ENCODE measurements at places on chromosomes 7 and 10. TPM values are rescaled to one million over a fixed set of nuclear protein-coding genes. Genes with fewer than 3 reads are reported as not detected.

DNA sequence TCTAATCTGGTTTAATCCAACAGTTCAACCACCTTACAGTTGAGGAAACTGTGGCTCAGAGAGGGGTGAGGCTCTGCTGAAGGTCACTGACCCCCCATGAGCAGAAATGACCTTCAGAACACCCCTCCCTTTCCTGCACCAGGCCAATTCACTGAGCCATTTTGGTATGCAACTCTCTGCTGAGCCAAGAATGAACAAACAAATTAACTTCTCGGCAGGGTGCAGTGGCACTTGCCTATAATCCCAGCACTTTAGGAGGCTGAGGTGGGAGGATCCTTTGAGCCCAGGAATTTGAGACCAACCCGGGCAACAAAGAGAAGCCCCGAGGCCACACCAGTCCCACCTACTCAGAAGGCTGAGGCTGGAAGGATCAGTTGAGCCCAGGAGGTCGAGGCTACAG lies 29.8 kb downstream of the PDGFA start:
- no peak overlapping the region for H3K27ac ChIP-seq
- no peaks in the 10 kb centered on the region for H3K27me3 ChIP-seq
- H3K4me3 ChIP-seq = no peak overlapping the region
- DNase-seq = no peak
- H3K36me3 ChIP-seq = no peaks in the 10 kb centered on the region

Gene GET4
- total RNA-seq = 35.2 TPM

- no peaks in the 10 kb centered on the region for H3K4me1 ChIP-seq
- no peaks in the 10 kb centered on the region for H3K36me3 ChIP-seq
- no peak for DNase-seq
Measured at GRCh38 chr7:156279635-156280034, 360.9 kb upstream of the RNF32 start.

DNA sequence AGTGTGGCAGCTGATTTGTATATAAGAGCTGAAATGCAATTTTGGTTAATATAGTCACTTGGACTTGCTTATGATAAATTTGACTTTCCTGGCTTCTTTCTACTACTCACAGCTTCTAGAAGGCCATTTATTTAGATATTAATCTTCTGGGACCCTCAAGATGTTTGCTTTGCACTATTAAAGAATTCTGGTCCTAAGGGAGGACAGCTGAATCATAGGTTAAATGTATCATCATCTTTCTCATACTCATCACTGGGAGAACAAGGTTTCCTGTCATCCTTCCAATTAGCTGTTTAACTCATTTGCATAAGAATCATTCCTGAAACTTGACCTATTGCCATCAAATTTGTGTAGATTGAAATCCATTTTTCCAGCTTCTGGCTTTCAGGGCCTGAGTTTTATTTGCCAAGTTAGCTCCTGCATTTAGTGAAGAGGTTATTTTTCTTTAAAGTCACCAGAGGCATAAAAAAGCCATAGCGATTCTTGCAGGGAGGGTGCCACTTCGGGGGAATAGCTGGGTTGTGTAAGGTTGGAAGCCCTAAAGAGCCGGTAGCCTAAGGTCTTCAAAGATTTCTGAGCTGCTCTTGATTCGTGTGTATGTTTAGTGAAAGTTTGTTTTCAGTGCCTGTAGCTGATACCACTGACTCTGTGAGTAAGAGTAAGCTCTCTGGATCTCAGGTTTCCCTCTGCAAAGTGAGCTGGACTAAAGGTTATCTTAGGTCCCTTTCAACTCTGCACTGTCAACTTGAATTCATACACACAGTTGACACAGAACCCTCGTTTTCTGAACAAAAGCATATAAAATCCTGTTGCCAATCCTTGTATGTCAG lies 4.3 kb downstream of the MAP3K8 start:
- peak overlapping the region; percentile 89 for H3K4me3 ChIP-seq
- no peaks in the 10 kb centered on the region for H3K27me3 ChIP-seq
- peak overlapping the region; percentile 29 for H3K27ac ChIP-seq
- H3K36me3 ChIP-seq = peaks cover 35% of the 10 kb centered on the region
- DNase-seq = no peak
- H3K4me1 ChIP-seq = peaks cover 37% of the 10 kb centered on the region

Gene TMEM236
- 0.04 TPM for total RNA-seq

DNA sequence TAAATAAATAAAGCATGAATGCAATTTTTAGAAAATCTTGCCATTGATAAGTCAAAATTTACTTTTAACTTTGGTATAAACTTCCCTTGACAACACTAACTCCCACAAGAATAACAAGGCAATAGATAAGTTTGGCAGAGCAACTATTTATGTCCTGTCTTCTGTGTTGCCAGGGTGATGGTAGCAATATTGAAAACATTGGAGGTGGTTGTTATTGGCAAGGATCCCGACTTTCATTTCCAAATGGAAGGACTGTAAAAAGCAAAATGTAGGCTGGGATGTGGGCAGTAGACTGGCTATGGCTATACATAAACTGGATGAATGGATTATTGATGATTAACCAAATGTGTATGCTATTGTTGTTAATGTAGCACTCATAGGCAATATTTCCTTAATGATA lies 134.9 kb upstream of the CACNA2D1 start:
- no peaks in the 10 kb centered on the region for H3K36me3 ChIP-seq
- H3K27me3 ChIP-seq = peaks cover 6% of the 10 kb centered on the region
- H3K4me3 ChIP-seq = no peak overlapping the region
- DNase-seq = no peak

Gene CYP26C1
- total RNA-seq = not detected

GRCh38 chr7:126720232-126720631 lies 532.5 kb downstream of the GRM8 start:
- H3K27ac ChIP-seq = no peak overlapping the region
- no peaks in the 10 kb centered on the region for H3K36me3 ChIP-seq
- H3K27me3 ChIP-seq = peaks cover 3% of the 10 kb centered on the region

Gene NANOS1
- total RNA-seq = 0.16 TPM

- peaks cover 2% of the 10 kb centered on the region for H3K36me3 ChIP-seq
- no peak for DNase-seq
- no peak overlapping the region for H3K4me3 ChIP-seq
- no peaks in the 10 kb centered on the region for H3K27me3 ChIP-seq
Measured at GRCh38 chr7:151595702-151596350, 76.1 kb upstream of the RHEB start.

Gene HSPA14
- 50.5 TPM for total RNA-seq

- H3K27ac ChIP-seq = no peak overlapping the region
- no peak overlapping the region for H3K4me3 ChIP-seq
Measured at GRCh38 chr7:27910326-27910725, 170.4 kb downstream of the TAX1BP1 start.

DNA sequence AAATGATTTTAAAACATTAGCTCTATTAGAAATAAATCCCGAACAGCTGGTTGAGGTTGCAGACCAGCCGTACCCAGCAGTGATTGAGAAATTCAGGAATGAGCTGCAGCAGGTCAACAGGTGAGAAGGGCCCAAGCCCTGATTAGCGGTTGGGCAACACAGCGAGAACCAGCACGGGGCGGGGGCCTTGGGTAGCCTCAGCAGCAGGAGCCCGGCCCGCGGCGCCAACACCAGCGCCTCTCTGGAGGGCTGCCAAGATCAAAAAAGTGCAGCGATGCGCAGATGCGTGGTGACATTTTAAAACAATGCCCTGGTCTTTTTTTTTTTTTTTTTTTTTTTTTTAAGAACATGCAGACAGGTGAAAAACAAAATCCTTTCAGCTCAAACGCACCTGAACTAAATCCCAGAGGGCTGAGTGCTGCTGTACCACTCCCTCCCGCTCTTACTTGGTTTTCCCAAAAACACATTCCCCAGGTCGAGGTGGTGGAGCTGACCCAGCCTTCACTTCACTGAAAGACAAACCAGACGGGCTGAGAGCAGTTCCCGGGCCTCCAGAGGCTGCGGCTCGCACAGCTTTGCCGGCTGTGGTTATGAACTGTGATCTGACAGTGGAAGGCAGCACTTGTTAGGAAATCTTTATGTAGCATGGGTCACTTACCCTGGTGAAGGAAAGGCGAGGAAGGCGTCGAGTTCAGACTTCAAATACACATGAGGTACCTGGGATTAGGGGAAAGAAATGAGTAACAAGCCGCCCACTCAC lies 579.4 kb downstream of the SDK1 start:
- no peak overlapping the region for H3K4me3 ChIP-seq
- H3K27ac ChIP-seq = no peak overlapping the region
- no peaks in the 10 kb centered on the region for H3K4me1 ChIP-seq
- H3K36me3 ChIP-seq = no peaks in the 10 kb centered on the region
- peaks cover 8% of the 10 kb centered on the region for H3K27me3 ChIP-seq

DNA sequence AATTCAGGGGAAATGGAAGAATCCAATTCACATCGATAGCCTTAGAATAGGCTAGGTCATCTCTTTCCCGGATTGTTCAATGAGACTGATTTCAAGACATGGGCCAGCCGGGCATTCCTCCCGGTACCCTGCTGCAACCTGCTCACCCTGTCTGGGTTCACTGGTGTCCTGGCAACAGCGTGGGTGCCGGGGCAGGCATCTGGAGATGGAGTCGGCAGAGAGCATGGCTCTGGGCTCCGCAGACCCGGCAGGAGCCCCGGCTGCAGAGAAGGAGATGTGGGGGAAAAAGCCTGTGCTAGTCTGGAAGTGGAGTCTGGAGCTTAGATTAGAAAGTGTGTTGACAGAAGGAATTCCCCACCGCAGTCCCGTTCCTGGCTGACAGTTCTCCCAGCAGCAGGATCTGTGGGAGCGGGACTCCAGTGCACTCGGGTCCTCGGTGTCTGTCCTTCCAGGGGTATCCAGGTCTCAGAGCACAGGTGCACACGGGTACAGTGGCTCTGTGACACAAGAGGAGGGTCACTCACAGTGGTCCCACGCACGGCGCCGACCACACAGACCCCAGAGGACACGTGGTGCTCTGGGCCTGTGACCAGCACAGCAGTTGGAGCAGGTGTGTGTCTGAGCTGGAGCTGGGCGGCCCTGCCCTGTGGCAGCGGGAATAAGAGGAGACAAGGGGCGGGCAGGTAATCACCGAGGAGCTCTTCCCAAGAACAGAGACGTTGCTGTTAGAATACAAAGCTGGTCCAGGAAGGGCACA lies 65.7 kb upstream of the PITRM1 start:
- no peaks in the 10 kb centered on the region for H3K36me3 ChIP-seq
- H3K27ac ChIP-seq = no peak overlapping the region
- no peak for DNase-seq
- H3K4me3 ChIP-seq = no peak overlapping the region
- peaks cover 2% of the 10 kb centered on the region for H3K4me1 ChIP-seq

DNA sequence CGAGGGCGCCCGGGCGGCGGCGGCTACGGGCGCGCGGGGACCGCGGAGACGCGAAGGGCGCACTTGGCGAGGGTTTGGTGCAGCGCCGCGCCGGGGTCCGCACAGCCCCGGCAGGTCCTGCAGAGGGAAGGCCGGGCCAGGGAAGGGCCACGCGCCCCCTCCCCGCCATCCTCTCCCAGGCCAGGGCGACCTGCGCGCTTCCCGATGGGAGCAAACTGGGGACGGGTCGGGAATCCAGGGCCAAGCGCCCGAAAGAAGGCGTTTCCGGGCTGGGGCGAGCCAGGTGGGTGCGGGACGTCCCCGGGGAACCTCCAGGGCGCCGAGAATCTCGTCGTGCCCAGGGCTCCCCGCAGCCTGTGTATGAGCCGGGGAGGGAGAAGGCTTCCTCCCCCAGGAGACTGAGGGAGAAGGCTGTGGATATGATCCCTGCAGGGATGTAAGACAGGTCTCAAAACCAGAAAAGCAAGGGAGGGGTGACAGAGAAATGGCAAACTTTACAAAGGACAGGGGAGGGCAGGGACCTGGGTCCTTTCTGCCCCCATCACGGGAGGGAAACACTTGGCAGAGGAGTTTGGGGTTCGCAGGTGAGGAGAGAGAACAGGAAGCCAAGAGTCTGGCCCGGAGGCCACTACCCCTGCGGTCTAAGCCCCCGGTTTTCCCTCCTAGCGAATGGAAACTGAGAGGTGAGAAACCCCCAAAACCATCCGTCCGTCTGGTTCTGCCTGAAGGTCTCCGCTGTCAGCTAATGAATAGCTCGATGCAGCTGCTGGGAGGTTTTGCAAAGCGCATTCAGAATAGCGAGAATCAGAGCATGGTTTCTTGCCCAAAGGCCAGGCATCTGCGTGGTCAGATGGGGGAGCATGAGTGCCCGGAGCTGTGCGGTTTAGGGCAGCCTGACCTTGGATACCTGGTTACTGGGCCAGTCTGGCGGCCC lies 674 bp downstream of the AMZ1 start:
- no peak overlapping the region for H3K27ac ChIP-seq
- no peak overlapping the region for H3K4me3 ChIP-seq
- H3K4me1 ChIP-seq = peaks cover 11% of the 10 kb centered on the region
- peak; percentile 41 for DNase-seq

Gene CHST15
- total RNA-seq = 0.25 TPM

Gene HTRA1
- total RNA-seq = not detected

- no peak overlapping the region for H3K4me3 ChIP-seq
- peaks cover 6% of the 10 kb centered on the region for H3K36me3 ChIP-seq
- peaks cover 24% of the 10 kb centered on the region for H3K4me1 ChIP-seq
- no peak overlapping the region for H3K27ac ChIP-seq
- peak; percentile 61 for DNase-seq
- H3K27me3 ChIP-seq = no peaks in the 10 kb centered on the region
Measured at GRCh38 chr7:127396184-127396583, 3.7 kb upstream of the ZNF800 start.

Data from activated naive CD8-positive, alpha-beta T cell treated with anti-CD3 and anti-CD28 coated beads for 36 hours (primary cell).